Vagina (tissue), 2 donors: ENCODE measurements at places on chromosomes 2 and 18.

- DNase-seq = no peak
- H3K36me3 ChIP-seq = no peaks in the 10 kb centered on the region
- H3K4me1 ChIP-seq = no peaks in the 10 kb centered on the region
- no peak overlapping the region for H3K4me3 ChIP-seq
These were observed 203.6 kb upstream of the KYNU start for GRCh38 chr2:142673836-142674235.

GRCh38 chr2:81894451-81894990, 1590.0 kb upstream of the LRRTM1 start:
- no peak overlapping the region for H3K4me3 ChIP-seq
- no peaks in the 10 kb centered on the region for H3K36me3 ChIP-seq
- no peak overlapping the region for H3K27ac ChIP-seq
- no peak for DNase-seq

DNA sequence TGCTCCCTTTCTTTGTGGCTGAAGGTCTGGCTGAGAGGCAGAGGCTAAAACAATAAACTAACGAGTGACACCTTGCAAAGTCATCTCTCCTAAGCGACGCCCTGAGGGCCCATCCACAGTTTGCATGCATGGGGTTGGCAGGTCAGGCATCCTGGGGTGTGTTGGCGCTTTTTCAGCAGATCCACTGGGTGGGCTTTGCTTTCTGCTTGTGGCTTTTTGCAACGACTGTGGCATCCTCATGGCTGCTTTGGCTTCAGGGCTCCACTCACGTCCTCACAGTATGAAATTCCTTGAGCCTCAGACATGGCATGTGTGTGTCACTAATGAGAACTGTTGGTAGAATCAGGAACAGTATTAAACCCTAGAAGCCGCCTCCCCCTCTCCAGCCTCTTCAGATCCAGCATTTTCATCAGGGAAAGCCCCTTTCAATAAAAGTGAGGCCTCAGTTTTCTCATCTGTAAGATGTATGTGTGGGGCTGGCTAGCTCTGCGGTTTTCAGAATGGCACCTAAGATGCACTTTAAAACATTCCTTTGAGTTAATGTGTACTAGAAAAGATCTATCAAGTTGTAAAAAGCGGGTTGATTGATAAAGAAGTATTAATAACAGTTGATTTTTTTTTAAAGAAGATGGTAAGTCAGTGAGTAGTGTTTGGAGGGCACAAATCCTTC, 72.5 kb downstream of the SH3BP4 start:
- no peak for DNase-seq
- H3K36me3 ChIP-seq = no peaks in the 10 kb centered on the region
- peaks cover 48% of the 10 kb centered on the region for H3K4me1 ChIP-seq

GRCh38 chr2:73998451-73998850, 13.7 kb downstream of the TET3 start:
- H3K27ac ChIP-seq = no peak overlapping the region
- H3K4me1 ChIP-seq = peaks cover 43% of the 10 kb centered on the region
- no peak for DNase-seq

- H3K27ac ChIP-seq = peak overlapping the region; percentile 95
- H3K36me3 ChIP-seq = no peaks in the 10 kb centered on the region
- H3K27me3 ChIP-seq = no peaks in the 10 kb centered on the region
- no peak for DNase-seq
- H3K4me3 ChIP-seq = peak overlapping the region; percentile 79
These were observed 572 bp upstream of the ZNF516 start for GRCh38 chr18:76495435-76496193.

- no peak overlapping the region for H3K4me3 ChIP-seq
- no peaks in the 10 kb centered on the region for H3K36me3 ChIP-seq
- H3K27ac ChIP-seq = no peak overlapping the region
- DNase-seq = no peak
- no peaks in the 10 kb centered on the region for H3K4me1 ChIP-seq
These were observed 187.8 kb upstream of the ALPP start for GRCh38 chr2:232190796-232191195.

DNA sequence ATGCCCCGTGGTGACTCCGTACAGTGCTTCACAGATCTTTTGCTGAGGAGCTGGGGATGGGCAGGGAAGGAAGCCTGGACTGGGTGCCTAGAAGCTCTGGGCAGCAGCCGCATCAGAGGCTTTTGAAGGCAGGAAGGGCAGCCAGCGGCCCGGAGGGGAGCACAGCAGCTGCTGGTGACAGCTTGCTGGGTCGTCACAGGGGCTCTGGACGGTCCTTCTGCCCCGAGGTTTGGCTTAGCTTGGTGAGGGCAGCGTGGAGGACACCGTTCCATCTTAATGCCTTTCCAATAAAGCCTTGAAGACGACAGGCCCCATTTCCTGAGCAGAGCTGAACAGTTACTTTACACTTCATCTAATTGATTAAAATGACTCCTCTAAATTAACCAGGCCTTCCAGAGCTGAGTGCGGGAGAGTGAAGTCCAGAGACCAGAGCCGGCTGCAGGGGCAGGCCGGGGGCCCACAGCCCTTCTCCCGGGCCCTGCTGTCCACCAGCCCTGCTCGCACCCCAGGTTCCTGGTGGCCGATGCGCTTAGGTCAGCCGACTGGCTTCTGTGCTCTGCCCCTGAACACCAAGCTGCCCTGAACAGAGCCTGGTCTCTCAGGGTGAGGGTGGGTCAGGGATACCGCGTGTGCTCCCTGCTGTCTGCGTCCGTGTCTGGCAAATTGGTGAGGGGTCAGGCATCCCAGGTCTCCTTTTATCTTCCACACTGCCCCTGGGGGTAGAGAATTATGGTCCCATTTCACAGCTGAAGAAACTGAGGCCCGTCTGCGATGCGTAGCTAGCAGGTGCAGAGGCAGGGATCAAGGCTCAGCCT, 43.5 kb downstream of the RRM2 start:
- DNase-seq = no peak
- H3K27ac ChIP-seq = no peak overlapping the region
- no peak overlapping the region for H3K4me3 ChIP-seq
- no peaks in the 10 kb centered on the region for H3K36me3 ChIP-seq
- H3K4me1 ChIP-seq = peaks cover 22% of the 10 kb centered on the region

DNA sequence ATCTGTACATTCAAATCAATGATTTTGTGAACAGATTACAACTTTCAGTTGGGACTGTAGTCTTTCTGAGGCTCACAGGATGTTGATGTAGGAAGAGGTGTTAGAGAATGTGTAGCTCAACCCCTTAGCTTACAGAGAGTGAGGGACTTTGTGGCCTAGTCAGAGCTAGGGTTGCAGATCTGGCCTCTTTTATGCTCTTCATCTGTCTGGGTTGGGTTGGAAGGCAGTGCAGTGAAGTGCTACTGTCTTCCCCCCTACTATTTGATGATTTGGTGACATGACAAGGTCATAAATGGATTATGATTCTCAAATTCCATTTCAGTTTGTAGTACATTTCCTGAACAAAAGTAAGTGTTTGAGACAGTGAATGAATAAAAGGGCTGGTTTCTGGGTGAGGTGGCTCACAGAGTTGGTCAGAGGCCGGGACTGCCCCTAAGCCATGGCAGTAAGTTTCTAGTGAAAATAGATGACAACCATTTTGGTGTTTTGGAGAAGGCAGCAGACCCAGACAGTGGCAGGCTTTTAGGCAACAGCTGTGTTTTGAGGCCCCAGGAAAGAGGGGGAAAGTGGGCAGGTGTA, 21.6 kb downstream of the MAP4K4 start:
- no peak overlapping the region for H3K4me3 ChIP-seq
- peaks cover 70% of the 10 kb centered on the region for H3K4me1 ChIP-seq
- no peaks in the 10 kb centered on the region for H3K27me3 ChIP-seq

GRCh38 chr2:9206991-9207640, 504 bp downstream of the ASAP2 start:
- H3K4me3 ChIP-seq = peak overlapping the region; percentile 88
- no peak for DNase-seq
- no peaks in the 10 kb centered on the region for H3K27me3 ChIP-seq

- DNase-seq = no peak
- H3K27ac ChIP-seq = peak overlapping the region; percentile 56
- H3K36me3 ChIP-seq = no peaks in the 10 kb centered on the region
- no peaks in the 10 kb centered on the region for H3K27me3 ChIP-seq
- H3K4me3 ChIP-seq = no peak overlapping the region
- peaks cover 28% of the 10 kb centered on the region for H3K4me1 ChIP-seq
These were observed 4.4 kb downstream of the TEX44 start for GRCh38 chr2:231597014-231597611.

- H3K36me3 ChIP-seq = no peaks in the 10 kb centered on the region
- H3K4me1 ChIP-seq = peaks cover 13% of the 10 kb centered on the region
- no peak overlapping the region for H3K4me3 ChIP-seq
- H3K27me3 ChIP-seq = no peaks in the 10 kb centered on the region
- H3K27ac ChIP-seq = peak overlapping the region; percentile 71
These were observed 33.9 kb downstream of the ADCY3 start for GRCh38 chr2:24886126-24886501.

GRCh38 chr2:117963446-117963845, 50.4 kb downstream of the CCDC93 start:
- H3K4me3 ChIP-seq = no peak overlapping the region
- no peak for DNase-seq
- H3K4me1 ChIP-seq = no peaks in the 10 kb centered on the region
- H3K27ac ChIP-seq = no peak overlapping the region

DNA sequence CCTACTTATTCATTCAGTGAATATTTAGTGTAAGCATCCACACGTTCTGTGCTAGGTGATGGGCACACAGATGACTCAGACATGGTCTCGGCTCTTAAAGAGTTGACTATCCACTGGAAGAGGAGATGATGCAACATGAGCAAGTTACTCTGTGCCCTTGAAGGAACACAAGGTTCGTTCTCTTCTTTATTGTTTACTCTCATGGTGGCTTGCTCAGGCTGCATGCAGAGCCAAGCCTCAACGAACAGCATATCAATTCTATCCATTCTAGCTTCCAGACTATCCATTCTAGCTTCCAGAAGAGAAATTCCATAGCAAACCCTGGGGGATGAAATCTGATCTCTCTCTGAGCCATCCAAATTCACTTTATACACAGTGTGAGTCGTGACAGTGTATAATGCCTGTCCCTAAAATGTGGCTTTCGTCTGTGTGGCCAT, 68.1 kb upstream of the CTAGE1 start:
- no peaks in the 10 kb centered on the region for H3K4me1 ChIP-seq
- H3K27me3 ChIP-seq = no peaks in the 10 kb centered on the region
- H3K27ac ChIP-seq = no peak overlapping the region

- no peak for DNase-seq
- H3K4me3 ChIP-seq = no peak overlapping the region
- H3K4me1 ChIP-seq = peaks cover 20% of the 10 kb centered on the region
- no peak overlapping the region for H3K27ac ChIP-seq
- H3K27me3 ChIP-seq = peaks cover 7% of the 10 kb centered on the region
These were observed 27.5 kb upstream of the ALPP start for GRCh38 chr2:232350804-232351685.

GRCh38 chr2:128374711-128375413, 56.2 kb upstream of the HS6ST1 start:
- no peak for DNase-seq
- no peaks in the 10 kb centered on the region for H3K27me3 ChIP-seq

- no peaks in the 10 kb centered on the region for H3K4me1 ChIP-seq
- H3K36me3 ChIP-seq = no peaks in the 10 kb centered on the region
- H3K27ac ChIP-seq = no peak overlapping the region
- no peak for DNase-seq
These were observed 33.6 kb upstream of the GLI2 start for GRCh38 chr2:120702061-120702460.

GRCh38 chr2:25980951-25981350, 1.3 kb downstream of the KIF3C start:
- peaks cover 52% of the 10 kb centered on the region for H3K4me1 ChIP-seq
- no peak for DNase-seq
- no peaks in the 10 kb centered on the region for H3K27me3 ChIP-seq
- peak overlapping the region; percentile 65 for H3K4me3 ChIP-seq
- no peaks in the 10 kb centered on the region for H3K36me3 ChIP-seq

DNA sequence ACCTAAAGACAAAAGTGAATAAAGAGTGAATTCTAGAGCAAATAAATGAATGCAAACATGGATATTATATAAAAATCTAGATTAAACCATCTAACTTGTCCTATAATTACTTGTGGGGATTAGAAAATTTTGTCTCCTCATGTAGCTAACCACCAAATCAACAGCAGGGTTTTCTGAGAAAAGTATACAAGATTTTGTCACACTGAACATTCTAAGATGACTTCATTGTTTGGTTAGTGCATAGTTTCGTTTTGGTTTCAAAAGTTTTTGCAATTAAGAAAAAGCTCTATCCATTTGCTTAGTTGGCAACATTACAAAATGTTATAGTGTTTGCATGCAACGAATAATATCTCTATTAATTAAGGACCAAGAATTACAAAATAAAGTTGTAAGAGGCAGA, 125.0 kb downstream of the LRP2 start:
- no peaks in the 10 kb centered on the region for H3K36me3 ChIP-seq
- no peak for DNase-seq
- no peak overlapping the region for H3K4me3 ChIP-seq
- no peak overlapping the region for H3K27ac ChIP-seq
- no peaks in the 10 kb centered on the region for H3K27me3 ChIP-seq
- H3K4me1 ChIP-seq = peaks cover 5% of the 10 kb centered on the region

DNA sequence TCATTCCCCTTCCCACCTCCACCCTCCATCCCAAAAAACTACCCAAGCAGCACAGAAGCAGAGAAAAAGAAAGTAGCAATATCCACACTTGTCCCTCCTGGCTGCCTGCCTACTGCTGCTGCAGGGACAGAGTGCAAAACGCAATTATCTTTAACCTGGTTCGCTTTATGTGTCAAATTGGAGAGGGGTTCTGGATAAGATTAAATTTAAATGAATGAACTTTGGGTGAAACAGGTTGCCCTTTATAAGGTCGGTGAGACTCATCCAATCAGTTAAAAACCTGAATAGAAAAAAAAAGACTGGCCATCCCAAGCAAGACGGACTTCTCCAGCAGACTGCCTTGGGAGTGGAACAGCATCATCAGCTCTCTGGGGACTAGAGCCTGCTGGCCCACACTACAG, 62.6 kb downstream of the ANKRD44 start:
- H3K36me3 ChIP-seq = no peaks in the 10 kb centered on the region
- peaks cover 17% of the 10 kb centered on the region for H3K4me1 ChIP-seq
- no peaks in the 10 kb centered on the region for H3K27me3 ChIP-seq
- no peak overlapping the region for H3K27ac ChIP-seq
- DNase-seq = no peak

DNA sequence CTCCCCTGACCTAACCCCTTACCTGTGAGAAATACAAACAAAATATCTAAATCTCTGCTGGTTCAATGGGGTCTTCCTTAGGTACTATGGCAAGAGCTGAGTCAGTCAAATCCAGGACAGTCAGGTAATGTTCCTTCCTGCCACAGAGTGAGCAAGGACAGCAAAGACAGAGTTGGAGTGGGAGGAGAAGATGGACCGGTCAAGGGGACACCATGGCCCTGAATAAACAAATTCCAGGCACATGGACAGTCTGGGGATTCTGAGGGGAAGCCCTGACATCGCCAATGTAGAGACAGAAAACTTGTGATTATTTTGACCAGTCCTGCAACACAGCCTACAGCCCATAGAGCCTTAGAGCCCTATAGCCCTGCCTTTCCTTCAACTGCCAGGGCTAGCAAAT, 42.8 kb downstream of the OLA1 start:
- no peak overlapping the region for H3K27ac ChIP-seq
- no peaks in the 10 kb centered on the region for H3K27me3 ChIP-seq
- no peak overlapping the region for H3K4me3 ChIP-seq
- no peaks in the 10 kb centered on the region for H3K4me1 ChIP-seq
- H3K36me3 ChIP-seq = no peaks in the 10 kb centered on the region
